ENCODE measurements at places on chromosomes 2 and 18.

DNA sequence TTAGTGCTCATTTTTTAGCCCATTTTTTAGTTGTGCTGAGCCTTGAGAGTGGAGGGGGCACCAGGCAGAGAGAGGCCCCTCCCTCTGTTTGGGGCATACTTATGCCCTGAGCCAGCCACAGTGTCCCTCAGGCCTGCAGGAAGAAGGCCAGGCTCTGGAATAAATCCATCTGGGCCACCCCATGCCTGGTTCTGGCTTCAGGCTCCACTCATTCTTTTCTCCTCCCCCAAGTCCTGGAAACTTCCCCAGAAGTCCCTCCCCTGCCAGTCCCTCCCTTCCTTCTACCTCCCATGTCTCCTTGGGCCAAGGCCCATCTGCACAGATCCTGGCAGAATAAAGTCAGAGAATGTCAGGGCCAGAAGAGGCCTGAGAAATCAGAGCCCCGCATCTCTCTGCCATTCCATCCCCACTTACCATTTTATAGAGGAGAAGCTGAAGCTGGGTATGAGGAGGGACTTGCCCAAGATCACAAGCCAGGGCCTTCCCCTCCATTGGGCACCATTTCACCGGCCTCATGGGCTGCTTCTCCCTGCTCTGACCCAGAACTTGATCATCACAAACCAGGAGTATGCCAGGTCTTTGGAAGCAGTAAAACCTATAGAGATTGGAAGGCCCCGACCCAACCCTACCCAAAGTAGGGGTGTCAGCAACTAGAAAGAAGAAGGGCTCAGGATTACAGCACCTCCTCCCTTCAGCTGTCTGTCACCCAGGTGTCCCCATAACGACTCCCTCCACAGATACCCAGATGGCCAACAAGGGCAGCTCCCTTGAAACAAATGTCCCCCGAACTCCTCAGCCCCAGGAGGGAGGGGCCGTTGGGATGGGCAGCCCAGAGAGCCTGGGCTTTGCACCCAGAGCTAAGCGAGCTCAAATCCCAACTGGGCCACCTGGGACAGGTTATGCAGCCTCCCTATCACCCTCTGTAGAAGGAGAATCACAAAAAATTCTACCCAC lies 108.4 kb downstream of the POLR1A start:
- DNase-seq, result no peak

GRCh38 chr2:14634489-14635390 lies 2.2 kb downstream of the LRATD1 start:
- DNase-seq, result no peak

- DNase-seq, result no peak
These were observed 82.5 kb upstream of the LHCGR start for GRCh38 chr2:48838029-48838428.

DNA sequence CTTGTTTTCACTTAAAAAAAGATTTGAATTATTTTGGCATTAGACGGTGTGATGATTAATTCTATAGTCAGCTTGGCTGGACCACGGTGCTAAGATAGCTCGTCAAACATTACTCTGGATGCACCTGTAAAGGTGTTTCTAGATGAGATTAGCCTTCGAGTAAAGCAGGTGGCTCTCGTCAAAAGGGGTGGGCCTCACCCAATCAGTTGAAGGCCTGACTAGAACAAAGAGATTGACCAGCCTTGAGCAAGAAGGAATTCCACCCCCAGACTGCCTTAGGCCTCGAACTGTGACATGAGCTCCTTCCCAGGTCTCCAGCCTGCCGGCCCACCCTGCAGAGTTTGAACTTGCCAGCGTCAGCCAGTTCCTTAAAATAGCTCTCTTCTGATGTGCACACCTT lies 73.4 kb downstream of the TWIST2 start:
- no peak for DNase-seq

DNA sequence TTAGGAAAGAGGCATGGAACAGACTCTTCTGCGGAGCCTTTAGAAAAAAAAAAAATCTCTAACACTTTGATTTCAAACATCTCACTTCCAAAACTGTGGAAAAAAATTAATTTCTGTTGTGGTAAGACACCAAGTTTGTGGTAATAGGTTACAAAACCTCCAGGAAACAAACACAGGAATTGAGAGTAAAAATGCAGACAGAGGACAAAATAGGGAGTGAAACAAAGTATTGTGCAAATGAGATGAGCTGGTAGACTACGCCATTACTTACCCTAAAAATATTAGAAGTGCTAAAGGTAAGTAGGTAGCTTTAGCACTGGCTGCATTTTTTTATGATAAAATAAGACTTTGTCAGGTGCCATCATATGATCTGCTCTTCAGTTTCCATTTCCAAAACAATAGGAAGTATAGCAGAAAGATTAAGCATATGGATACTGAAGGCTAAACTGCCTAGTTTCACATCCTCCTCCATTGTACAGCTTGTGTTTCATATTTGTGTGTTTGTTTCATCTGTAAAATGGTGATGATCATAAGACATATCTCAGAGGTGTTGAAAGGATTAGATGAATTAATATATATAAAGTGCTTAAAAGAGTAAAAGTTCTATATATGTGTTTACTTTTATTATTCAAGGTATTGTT lies 309.2 kb downstream of the NR4A2 start:
- no peak for DNase-seq

DNA sequence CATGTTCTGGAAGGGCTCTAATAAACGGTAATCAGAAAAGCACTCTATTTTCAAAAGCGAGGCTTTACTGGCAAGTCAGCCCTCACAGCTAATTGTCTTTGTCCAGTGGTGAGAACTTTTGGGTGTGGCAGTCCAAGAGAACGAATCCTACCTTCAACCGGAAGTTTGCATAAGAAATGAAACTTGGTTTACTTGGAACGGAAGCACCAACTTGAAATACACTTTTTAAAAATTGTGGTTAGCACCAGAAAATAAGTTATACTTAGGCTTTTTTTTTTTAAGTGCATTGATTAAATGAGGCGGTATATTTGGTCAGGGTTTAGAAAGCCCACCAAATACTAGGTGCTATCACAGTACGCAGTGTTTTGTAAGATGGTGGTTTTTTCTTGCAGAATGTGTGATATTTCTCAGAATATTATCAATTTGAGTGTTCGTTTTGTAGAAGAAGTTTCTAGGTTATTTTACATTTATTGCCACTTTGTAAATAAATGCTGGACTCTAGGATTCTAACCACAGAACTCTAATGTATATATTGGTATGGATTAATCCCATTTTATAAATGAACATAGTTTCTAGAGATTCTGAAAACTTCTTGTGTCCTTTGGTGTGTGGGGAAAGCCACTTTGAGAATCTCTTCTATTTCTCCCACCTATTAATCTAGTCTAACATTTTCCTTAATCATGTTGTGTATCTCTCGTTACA lies 1.2 kb downstream of the MYL12A start:
- no peak for DNase-seq

- DNase-seq, result no peak
These were observed 905 bp upstream of the NUP35 start for GRCh38 chr2:183123117-183123958.

DNA sequence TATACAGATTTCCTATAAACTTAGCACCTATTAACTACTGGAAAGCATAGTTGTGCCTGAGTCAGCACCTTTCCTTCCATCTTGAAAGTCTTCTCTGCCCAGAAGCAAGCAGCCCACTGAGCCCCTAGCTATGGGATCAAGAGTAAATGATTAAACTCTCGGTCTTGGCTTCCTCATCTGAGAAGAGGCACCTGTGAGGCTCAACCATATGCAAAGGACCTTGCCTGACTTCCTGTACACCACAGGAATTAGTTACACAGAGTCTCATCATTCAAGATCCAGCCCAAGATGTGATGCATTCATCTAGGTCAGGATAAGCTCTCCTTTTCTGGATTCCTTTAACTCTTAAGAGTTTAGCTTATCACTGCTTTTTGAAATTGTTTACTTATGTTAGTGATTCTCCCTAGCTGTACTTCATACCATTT lies 96.0 kb downstream of the CDH2 start:
- DNase-seq, result no peak

- DNase-seq, result no peak
These were observed 41.6 kb downstream of the ARHGEF4 start for GRCh38 chr2:130878316-130878715.

DNA sequence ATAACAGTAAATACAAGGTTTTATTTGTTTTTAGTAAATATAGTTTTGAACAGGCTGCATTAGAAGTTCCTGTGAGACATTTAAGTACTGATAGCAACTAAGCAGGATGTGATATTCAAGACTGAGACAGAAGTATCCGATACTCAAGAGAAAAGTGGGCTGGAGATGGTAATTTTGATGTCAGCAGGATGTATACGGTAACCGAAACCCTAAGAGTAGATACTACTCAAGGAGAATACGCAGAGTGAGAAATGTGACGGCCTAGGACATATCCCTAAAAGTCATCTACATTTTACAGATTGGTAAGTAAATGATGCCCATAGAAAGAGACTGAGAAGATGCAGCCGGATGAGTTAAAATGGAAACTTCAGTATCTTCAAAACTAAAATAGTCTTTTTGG lies 115.4 kb downstream of the GORASP2 start:
- no peak for DNase-seq

- no peak for DNase-seq
These were observed 17.1 kb downstream of the HS6ST1 start for GRCh38 chr2:128301501-128301966.

- no peak for DNase-seq
These were observed 132.7 kb downstream of the SCG2 start for GRCh38 chr2:223469270-223470046.

GRCh38 chr2:172214252-172214651 lies 111.6 kb upstream of the DLX2 start:
- DNase-seq, result no peak

DNA sequence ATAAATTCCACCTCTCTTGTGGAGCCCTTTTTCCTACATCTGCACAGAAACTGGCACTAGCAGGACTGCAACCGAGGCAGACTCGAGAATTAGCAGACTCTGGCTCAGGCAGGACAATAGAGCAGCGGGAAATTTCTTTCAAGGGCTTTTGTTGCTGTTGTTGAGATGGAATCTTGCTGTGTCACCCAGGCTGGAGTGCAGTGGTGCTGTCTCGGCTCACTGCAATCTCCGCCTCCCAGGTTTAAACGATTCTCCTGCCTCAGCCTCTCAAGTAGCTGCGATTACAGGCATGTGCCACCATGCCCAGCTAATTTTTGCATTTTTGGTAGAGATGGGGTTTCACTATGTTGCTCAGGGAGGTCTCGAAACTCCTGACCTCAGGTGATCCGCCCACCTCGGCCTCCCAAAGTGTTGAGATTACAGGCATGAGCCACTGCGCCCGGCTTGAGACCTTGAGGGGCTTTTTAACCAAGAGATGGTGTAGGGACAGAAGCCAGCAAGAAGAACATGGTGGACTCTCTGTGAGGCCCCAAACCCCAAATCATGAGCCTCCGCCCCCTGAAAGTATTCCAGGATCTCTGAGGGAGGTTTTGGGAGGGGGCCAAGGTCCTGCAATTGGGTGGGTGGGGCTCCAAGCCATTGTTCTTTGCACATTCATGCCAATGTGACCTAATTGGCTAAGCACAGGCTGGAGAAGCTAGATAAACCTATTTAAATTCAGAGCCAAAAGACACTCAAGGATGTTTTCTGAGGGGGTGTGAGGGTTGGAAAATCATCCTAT lies 68.4 kb upstream of the MSH2 start:
- no peak for DNase-seq

DNA sequence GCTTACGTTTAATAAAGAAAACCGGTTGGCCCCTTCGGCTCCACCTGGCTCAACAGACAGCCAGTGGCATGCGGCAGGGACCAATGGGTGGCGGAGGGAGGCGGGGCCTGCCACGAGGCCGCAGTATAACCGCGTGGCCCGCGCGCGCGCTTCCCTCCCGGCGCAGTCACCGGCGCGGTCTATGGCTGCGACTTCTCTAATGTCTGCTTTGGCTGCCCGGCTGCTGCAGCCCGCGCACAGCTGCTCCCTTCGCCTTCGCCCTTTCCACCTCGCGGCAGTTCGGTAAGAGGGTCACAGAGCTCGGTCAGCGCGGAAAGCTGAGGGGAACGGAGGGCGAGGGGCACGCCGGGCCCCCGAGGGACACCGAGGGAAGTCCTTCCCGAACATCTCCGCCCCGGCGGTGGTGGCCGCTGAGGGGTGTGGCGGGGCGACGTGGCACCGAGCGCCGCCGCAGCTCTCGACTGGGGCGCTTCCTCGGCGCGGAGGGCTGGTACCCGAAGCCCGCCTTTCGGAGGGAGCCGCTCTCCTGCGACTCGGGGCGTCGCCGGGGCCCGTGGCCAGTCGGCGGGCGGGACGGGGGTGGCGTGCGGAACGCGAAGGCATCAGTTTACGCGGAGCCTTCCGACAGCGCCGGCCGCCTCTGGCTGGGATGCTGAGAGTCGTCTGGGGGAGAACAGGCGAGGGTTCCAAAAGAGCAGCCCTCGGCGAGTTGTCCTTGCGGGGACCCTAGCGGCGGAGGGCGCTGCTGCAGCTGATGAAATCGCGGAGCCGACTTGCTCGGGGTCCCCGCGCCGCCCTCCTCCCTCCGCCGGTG lies at the start of gene MTHFD2:
TSS of gene MTHFD2 (plus strand) at position 155 of the 814 bp plus-strand sequence. CDS start at position 182, 27 bp downstream.
- DNase-seq, result peak; percentile 79

DNA sequence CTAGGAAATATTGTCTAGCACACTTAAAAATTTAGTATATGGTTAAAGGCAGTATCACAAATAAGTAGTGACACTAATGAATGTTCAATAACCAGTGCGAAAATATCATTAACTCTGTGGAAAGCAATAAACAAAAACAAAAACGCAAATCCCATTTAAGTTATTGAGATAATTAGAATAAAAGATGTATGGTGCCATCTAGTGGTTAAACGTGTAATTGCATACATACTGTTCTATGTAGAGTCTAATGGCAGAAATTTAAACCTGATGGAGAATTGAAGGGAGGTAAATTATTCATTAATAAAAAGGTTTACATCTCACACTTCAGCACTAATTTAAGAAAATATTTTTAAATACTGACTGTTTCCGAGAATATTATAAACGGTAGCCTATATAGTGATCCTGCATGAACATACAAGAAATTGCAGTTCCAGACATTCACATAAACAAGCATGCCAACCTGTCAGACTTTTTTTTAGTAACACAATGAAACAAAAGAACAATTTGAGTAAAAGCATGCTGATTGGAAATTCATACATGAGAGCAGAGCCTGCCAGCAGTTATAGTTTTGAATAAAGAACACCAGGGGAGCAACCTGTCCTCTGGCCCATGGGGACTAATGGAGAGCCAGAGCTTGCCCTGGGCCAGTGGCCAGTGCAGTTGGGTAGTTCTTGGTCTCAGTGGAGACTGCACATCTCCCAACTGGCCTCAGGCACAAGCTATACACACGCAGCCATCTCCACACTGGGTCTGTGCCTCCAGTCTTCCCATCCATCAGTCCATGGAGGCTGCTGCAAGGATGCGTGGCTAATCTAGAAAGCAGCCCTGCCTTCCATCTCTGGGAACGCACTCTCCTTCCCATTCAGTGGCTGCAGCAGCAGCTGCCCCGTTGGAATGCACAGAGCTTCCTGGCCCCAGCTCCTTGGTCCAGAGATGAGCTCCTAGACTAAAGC lies 28.0 kb downstream of the GCG start:
- no peak for DNase-seq

- DNase-seq, result no peak
These were observed 204.6 kb downstream of the RAB3GAP1 start for GRCh38 chr2:135256531-135257260.

- DNase-seq, result no peak
These were observed 1297.1 kb downstream of the DPP10 start for GRCh38 chr2:115739574-115739973.

Measured in hypothalamus (tissue), 51 donors.